ENCODE measurements at places on chromosomes 3 and 15.

GRCh38 chr3:66816090-66816761 is 181.9 kb upstream of the KBTBD8 start:
- DNase-seq = no peak

DNA sequence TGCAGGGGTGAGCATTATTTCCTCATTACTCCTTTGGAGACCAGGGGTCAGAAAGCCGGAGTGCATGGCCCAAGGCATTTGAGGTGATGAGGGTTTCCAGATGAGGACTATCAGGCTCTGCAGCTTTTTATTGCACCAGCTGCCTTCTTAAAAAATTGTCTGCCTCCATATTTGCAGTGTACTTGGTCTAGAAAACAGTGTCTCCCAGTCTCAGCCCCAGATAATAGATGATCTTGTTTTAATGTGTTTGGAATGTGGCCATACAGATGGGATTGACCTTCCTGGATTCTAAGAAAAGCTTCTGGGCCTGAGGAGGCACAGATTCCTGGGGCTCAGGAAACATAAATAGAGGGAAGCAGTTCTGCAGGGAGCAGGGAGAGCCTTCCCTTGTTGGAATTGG is 123.3 kb downstream of the GABRG3 start:
- no peak for DNase-seq

GRCh38 chr3:149215515-149215914 is 6.1 kb downstream of the CP start:
- no peak for DNase-seq

- DNase-seq = no peak
Measured at GRCh38 chr15:72146934-72147333, 28.7 kb downstream of the SENP8 start.

GRCh38 chr3:67278015-67278618 is 280.0 kb downstream of the KBTBD8 start:
- no peak for DNase-seq

GRCh38 chr3:172649987-172650386 is 60.9 kb downstream of the NCEH1 start:
- no peak for DNase-seq

GRCh38 chr3:188948281-188948996 is 223.3 kb upstream of the TPRG1 start:
- no peak for DNase-seq

GRCh38 chr3:8712908-8713255 is 20.7 kb upstream of the CAV3 start:
- no peak for DNase-seq

DNA sequence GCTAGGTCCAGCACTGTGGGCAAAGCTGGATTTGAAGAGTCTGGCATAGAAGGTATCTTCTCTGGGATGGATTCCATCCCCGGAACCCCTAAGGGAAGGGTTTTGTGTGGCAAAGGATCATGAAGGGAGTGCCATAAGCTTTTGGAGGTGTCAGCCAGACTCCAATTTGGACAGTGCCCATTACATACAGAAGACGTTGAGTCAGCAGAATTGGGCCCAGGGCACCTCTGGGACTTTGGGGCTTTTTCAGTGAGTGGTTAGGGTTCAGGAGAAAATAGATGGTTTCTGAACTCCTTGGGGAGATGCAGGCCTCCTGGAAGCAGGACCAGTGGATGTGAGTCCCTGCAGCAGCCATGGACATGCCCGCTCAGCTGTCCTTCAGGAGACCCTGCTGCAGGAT is 34.6 kb upstream of the XCR1 start:
- DNase-seq = no peak

GRCh38 chr15:70049701-70050301 is 47.9 kb downstream of the TLE3 start:
- no peak for DNase-seq

DNA sequence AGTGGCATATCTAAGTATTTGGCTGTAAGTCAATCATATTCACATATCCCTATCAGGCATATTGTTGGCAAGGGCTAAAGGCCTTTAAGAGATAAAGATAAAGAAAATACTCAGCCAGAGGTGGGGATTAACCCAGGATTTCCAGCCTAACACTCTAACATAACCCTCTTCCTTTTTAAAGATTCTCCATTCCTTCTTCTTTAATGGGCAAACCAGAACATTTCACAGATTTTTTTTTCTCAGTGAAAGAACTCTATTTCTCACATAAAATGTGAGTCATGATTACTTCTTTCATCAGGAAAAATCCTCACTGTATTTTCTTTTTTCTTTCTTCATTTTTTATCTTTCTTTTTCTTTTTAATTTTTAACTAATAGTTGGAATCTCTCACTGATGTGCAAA is 200.4 kb downstream of the NR1D2 start:
- DNase-seq = no peak

- DNase-seq = no peak
Measured at GRCh38 chr3:124699051-124699450, 31.2 kb upstream of the UMPS start.

DNA sequence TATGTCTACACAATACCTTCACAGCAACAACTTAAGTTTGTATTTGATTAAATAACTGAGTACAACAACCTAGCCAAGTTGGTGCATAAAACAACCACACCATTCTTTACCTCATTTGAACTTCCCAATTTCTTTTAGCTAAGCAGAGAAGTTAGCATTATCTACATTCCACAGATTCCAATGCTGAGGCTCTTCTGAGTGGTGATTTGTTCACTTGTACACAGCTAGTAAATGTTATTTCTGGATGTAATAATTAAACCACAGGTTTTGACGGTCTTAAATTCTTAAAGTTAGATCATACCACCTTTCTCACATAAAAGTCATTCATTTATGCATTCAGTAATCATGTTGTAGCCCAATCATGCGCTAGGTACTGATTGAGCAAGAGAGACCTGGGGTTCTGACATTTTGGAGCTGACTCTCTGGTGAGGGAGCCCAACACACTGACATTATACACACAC is 102.5 kb downstream of the SST start:
- no peak for DNase-seq

DNA sequence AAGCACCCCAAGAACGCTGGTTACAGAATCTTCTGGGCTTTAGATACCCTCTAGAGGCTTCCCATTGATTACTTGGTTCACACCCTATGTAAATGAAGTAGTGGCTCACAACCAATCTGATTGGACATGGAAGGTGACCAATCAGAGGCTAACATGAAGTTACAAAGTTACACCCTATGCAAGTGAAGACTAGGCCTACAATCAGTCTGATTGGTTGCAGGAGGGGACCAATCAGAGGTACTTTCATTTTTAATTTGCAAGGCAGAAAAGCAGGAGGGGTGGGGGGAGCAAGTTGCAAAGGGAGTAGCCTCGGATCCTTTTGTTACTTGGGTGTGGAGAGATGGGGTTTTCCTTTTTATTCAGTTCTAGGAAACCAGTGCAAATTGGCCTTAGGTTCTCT is 11.1 kb upstream of the RTP2 start:
- no peak for DNase-seq

DNA sequence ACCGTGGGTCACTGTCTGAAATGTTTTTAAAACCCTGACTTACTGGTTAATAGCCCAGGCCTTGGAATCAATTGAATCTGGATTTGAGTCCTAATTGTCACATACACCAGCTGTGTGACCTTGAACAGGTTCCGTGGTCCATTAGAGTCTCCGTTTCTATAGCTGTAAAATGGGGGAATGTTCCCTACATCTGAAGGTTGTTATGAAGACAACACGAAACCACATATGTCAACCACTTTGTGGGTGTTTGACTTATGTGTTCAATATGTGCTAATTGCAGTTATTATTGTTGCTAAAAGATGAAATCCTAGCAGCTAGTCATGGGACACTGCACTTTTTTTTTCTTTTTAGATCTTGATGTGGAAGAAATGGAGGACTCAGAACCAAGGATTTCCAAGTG is 35.3 kb downstream of the ZBTB38 start:
- DNase-seq = no peak

DNA sequence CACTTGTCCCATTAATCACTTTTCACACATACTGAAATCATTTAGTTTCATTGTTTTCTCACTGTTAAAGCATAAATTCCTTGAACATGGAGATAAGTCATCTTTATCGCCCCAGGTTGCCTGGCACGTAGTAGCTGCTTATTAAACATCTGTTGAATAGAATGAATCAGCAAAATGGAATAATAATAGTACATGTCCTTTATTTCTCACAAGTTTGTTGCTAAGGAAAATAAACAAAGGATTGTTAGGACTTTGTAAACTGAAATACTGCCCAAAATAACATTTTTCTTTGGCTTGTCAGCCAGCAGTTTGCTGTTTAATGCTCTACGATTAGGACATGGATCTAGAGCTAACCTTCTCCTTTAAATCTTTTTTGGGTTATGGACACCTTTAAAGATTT is 17.9 kb downstream of the SLC35A5 start:
- no peak for DNase-seq

DNA sequence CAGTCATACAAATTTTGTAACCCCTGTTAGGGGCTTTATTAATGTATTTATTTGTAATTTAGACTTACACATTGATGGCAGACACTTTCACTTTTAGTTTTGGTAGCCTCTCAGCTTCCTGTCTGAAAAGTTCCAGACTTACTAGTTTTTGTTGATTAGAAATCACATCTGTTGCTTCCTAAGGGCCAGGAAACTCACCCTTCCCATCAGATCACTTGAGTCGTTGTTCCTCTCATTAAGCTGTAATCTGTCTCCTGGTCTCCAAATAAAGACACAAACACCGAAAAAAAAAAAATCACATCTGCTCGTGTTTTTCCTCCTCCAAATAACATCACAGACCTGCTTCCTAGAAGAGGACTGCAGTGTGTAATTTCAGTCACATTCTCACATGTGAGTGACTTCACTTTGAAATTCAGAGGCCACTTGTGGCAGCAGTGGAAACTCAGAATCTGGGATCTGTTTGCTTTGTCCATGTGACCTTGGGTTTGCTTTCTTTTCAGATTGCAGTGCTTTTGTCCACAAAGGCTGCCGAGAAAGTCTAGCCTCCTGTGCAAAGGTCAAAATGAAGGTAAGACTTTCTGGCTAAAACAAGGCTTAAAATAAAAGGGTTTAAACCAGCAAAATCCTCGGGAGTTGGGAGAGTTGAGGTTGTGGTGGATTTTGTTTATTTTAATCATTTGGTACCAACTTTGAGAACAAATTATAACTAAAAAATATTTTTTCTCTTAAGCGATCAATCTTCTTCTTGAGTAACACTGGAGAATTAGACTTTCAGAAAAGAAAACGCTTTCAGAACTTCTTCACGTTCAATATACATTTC is 87.0 kb downstream of the KLHL25 start:
- no peak for DNase-seq

DNA sequence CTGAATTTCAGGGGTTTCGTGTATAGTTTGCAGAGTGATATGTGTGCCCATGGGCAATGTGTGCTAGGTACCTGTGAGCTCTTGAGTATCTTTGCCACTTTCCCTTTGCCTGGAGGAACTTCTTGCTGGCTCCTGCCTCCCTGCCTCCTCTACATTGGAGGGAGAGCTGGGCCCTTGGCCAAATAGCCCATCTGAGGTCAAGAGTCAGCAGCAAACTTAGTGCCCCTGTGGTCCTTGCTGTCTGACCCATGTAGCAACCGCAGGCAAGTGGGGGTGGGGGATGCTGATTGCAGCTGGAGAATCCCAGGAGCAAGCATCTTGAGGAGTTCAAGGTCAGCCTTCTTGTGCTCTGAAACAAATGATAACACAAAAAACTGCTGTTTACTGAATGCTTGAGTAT is 5.4 kb upstream of the TBC1D21 start:
- DNase-seq = no peak

- DNase-seq = no peak
Measured at GRCh38 chr3:73453666-73454065, 171.1 kb downstream of the PDZRN3 start.

GRCh38 chr3:67601919-67602608 is 52.3 kb downstream of the SUCLG2 start:
- DNase-seq = no peak

- DNase-seq = no peak
Measured at GRCh38 chr15:73156431-73157191, 104.3 kb downstream of the NEO1 start.

DNA sequence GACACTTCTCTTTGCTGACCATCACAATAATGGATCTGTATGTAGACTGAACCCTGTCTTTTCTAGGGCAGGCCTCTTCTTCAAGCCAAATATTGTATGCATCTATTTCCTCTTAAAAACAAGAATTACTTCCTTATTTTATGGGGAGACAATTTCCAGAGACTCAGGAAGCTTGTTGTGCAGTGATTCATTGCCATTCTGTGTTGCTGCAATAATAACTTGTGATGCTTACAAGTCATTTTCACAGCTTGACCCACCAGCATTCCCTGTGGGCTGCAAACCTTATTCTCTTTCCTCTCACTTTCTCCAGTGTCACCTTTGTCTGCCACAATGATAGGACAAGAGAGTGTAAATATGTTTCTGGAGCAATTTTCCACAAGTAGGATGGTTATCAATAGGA is 276.7 kb upstream of the SGO1 start:
- DNase-seq = no peak

DNA sequence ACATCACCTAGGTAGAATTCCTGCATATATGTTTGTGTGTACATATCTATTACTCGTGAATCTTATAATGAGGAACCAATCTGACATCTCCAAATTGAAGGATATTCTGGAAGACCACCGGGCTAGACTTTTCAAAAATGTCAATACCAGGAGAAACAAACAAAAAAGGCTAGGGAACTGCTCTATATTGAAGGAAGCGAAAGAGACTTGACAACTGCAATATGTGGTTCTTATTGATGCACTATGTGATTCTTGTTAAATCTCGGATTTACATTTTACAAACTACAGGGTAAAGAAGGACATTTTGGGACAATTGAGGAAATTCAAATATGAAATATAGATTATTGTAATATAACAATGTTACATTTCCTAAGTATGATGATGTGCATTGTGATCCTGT is 137.5 kb upstream of the CCDC54 start:
- no peak for DNase-seq

GRCh38 chr3:5699811-5700210 is 512.3 kb downstream of the EDEM1 start:
- DNase-seq = no peak

DNA sequence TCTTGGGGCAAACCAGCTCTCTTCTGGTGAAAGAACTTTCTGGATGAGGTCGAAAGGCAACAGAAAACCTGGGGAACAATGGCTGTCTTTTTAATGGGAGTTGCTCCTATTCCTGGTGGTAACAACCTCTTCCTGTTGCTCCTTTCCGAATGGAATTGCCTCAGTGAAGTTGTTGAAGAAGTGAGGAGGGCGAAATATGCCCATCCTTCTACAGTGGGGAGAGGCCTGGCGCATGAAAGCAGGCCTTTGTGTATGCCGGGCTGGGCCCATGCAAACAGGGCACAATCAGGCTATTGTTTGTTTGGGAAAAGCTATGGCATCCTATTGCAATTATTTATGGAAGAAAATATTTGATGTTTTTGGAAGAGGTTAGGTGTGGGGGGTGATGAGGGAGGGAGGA is 166.9 kb downstream of the IGF1R start:
- DNase-seq = no peak

Data from activated CD4-positive, alpha-beta T cell treated with anti-CD3 and anti-CD28 coated beads, Interleukin-2, amount 50 U/mL, for 24 hours (primary cell).